ENCODE measurements at places on chromosomes 16 and 17.

- DNase-seq: no peak
Measured at GRCh38 chr17:65058593-65058992, 2.1 kb upstream of the GNA13 start.

DNA sequence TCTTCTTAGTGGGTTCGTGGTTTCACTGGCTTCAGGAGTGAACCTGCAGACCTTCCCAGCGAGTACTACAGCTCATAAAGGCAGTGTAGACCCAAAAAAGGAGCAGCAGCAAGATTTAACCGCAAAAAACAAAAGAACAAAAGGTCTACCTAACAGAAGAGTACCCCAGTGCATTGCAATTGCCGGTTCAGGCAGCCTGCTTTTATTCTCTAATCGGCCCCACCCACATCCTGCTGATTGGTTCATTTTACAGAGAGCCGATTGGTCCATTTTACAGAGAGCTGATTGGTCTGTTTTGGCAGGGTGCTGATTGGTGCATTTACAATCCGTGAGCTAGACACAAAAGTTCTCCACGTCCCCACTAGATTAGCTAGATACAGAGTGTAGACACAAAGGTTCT, 2.0 kb upstream of the ARRB2 start:
- DNase-seq: peak; percentile 71

GRCh38 chr17:77211681-77212080, 70.9 kb downstream of the SEC14L1 start:
- no peak for DNase-seq

GRCh38 chr17:50325906-50326305, 20.0 kb upstream of the XYLT2 start:
- DNase-seq: no peak

GRCh38 chr16:8847623-8848022, 21.2 kb downstream of the CARHSP1 start:
- no peak for DNase-seq

DNA sequence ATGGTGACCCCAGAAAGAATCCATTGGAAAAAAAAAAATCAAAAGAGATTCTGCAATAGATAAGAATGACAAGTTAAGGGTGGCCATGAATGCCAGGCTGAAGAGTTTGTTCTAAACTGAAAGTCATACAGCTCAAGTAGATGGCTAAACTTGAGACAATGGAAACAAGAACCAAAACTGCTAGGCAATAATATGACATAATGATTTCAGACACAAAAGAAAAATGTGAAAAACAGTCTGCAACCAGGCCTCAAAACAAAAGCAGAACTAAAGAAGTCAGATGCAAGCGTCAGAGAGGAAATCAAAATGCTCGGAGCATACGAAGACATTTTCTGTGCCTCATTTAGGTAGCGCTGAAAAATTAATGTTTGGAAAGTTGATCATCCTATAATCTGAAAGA, 54.4 kb upstream of the YPEL2 start:
- DNase-seq: no peak

GRCh38 chr17:44400226-44400847, 10.9 kb upstream of the ITGA2B start:
- DNase-seq: no peak

DNA sequence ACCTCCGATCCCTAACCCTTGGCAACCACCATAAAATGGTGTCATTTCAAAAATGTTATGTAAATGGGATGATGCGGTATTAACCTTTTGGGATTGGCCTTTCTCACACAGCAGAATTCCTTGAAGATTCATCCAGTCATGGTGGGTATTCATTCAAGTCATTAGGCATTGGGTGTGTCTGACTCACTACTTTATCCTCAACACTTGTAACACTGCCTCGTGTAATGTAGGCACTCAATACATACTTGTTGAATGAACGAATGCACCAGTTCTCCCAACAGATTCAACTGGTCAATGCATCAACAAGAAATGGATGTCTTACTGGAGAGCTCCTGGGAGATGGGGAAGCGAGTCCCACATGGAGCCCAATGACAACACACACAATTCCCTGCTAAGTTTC, 21.8 kb upstream of the GAN start:
- DNase-seq: no peak

- no peak for DNase-seq
Measured at GRCh38 chr17:75691801-75692626, 24.9 kb downstream of the SAP30BP start.

DNA sequence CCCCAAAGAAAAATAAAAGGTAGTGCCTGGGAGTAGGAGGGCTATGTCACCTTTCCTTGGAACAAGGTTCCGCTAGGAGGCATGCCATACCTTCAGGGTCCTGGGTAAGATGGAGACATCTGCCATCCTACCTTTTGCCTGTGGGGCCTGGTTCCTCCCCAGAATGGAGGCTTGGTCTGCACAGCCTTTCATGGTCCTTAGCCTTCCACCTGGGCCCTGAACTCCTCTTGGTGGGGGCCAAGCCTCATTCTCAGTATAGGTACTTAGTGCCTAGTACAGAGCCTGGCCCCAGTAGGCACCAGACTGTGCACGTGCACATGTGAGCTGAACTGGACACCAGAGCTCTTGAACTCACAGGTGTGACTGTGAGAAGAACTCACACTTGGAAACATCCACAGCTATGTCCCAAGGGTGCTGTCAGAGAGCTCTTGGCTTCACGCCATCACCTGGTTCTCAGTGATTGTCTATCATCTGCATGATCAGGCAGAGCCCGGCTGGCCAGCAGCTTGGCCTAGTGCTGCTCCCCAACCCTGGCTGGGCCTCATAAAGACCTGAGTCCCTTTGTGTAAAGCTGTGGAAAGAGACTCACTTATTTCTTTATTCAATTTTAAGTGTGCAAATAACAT, 143.2 kb downstream of the SOCS1 start:
- no peak for DNase-seq

DNA sequence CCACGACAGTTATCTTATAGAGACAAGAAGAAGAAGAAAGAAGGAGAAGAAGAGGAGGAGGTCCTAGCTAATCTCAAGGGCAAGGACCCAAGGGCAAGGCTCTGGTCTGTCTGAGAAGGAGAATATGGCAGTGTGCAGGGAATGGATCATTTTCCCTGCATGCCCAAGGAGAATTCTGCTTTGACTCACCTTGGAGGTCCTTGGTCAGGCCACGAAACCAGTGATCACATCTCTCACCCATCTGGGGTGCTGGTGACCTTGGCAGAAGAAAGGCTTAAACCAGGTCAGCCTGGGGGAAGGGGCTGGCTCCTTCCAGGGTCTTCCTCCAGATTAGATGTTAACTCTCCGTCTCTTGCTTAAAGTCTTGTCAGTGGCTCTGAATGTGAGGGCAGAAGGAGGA, 1.6 kb upstream of the FMNL1 start:
- no peak for DNase-seq

DNA sequence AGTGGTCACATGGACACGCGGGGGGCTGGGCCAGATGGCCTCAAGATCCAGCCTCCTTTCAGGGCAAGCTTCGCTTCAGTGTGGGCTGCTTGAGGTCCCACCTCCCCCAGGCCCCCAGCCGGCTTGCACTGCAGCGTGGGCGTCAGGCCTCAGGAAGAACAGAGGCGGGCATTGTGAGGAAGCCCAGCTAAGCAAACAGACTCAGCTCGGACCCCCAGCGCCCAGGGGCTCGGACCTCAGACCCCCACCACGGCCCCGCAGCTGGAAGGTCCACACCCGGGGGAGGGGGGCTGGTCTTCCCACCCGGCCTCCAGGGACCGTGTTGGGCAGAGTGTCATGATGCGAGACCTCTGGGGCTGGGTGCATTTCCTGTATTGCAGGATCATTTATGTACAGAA, 24.7 kb upstream of the ZNF469 start:
- DNase-seq: no peak

GRCh38 chr17:4483012-4483840, 15.5 kb upstream of the SPNS2 start:
- no peak for DNase-seq

- DNase-seq: peak; percentile 58
Measured at GRCh38 chr16:31880322-31880979, 6.8 kb downstream of the ZNF267 start.

DNA sequence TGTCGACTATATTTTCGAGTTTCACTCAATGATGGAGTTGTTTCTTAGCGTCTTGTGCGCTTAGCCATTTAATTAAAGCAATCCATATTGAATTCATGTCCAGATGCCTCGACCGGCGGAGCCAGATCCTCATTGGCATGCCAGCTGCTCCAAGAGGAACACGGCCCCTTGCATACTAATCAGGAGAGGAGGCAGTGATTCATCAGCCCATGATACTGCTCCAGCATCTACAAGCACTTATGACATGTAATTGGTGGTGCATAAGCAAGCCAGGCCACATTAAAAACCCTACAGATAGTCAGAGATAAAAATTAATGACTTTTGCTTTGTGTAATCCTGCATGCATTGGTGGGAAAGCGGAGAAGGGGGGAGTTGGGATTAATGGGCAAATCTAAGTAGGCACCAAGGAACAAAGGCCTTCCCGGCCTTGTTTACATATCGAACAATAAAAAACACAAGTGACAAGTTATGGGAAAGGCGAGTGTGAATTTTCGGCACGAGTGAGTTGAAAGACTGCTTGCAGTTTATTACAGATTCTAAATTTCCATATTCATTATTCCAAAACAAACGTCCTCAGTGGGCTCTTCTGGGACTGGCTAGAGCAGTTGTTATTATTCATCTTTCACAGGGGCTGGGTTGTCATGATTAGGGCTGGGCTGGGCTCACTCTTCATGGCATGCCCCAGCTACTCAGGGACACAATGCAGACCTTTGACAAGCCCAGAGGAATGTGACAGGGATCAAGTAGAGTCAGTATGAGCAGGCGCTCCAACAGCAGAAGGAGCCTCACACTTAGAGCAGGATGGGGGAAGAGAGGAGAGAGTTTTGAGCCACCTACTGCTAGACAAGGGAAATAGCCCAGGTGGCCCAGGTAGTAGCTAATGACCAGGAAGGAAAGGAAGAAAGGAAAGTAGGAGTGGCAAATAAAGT, 281.7 kb upstream of the ZFHX3 start:
- DNase-seq: no peak

GRCh38 chr17:62981933-62982332, 15.9 kb downstream of the TANC2 start:
- no peak for DNase-seq

- no peak for DNase-seq
Measured at GRCh38 chr16:8278031-8278580, 312.2 kb downstream of the TMEM114 start.

GRCh38 chr16:22859925-22860324, 46.0 kb downstream of the HS3ST2 start:
- DNase-seq: no peak

- DNase-seq: no peak
Measured at GRCh38 chr16:85955566-85955965, 56.6 kb downstream of the IRF8 start.

DNA sequence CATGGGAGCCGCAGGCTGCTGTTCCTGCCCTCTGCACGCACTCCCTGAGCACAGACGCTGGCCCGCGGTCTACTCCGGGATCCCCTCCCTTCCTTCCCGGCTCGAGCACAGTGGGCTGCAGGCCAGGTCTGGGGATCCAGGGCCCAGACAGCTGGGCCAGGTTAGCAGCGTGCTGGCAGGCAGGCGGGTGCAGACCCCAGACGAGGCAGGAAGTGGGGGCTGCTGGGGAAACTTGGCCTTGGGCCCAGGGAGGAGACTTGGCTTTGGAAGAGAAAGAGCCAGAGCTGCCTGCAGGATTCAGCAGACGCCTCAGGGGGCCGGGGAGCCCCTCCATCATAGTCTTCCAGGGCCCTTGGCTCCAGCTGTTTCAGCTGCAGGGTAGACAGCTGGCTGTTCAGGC, 30.2 kb upstream of the ABCC3 start:
- no peak for DNase-seq

DNA sequence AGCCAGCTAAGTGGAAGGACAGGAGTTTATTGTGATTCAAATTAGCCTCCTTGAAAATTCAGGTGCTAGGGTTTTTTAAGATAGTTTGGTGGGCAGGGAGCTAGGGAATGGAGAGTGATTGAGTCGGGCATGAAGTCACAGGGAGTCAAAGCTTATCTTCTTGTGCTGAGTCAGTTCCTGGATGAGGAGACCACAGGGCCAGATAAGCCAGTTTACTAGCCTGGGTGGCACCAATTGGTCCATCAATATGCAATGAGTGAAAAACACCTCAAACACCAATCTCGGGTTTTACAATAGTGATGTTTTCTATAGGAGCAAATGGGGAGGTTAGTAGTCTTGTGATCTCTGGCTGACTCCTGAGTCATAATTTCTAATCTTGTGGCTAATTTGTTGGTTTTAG, 165.1 kb downstream of the ABCC12 start:
- DNase-seq: no peak

- no peak for DNase-seq
Measured at GRCh38 chr17:199806-200545, 18.5 kb upstream of the DOC2B start.

DNA sequence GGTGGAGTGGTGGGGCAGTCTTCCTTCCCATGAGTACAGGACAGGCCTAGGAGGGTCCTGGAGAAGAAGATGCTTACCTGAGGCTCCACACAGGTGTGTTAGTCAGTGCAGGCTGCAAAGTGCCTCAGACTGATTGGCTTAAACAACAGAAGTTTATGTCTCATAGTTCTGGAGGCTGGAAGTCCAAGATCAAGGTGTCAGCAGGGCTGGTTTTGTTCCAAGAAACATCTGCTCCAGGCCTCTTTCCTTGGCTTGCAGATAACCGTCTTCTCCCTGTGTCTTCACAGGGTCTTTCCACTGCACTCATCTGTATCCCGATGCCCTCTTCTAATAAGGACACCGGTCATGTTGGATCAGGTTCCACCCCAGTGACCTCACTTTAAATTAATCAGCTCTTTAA, 153.0 kb downstream of the NTN1 start:
- DNase-seq: no peak

DNA sequence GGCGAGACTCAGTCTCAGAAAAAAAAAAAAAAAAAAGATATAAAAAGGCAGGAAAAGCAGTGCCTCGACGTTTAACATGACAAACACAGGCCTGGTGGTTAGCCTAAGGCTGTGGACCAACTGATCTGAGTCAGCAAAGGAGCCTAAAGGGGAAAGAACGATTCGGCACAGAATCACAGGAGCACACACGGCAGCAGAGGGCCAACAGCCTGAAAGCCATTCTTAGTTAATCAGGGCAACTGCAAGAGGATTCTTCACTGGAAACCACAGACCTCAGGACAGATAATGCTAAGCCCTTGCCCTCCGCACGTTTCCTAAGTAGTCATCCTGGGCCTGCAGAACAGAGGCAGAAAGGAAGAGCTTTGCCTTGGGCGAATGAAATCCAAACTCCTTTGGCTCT, 14.7 kb downstream of the TMEM11 start:
- DNase-seq: no peak

- DNase-seq: peak; percentile 38
Measured at GRCh38 chr17:16243801-16244567, 27.0 kb downstream of the PIGL start.

DNA sequence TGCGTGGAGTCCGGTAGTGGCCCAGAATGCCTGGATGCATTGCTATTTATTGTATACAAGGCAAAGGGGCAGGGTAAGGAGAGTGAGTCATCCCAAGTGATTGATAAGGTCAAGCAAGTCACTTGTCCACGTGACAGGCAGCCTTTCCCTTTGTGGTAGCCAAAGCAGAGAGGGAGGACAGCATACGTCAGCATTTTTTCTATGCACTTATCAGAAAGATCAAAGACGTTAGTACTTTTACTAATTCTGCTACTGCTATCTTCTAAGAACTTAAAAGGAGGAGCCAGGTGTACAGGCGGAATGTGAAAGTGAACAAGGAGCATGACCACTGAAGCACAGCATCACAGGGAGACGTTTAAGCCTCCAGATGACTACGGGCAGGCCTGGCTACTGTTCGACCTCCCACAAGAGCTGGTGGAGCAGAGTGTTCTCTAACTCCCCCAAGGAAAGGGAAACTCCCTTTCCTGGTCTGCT, 47.9 kb upstream of the ARL4D start:
- DNase-seq: no peak
